Stimulated activated CD4-positive, alpha-beta T cell treated with anti-CD3 and anti-CD28 coated beads, TNF-alpha, amount 100 ng/mL, for 4 hours (primary cell): ENCODE measurements at places on chromosomes 1 and 21.

GRCh38 chr1:6822530-6823359, 37.5 kb downstream of the CAMTA1 start:
- DNase-seq, result no peak

- DNase-seq, result no peak
Measured at GRCh38 chr21:33374080-33374449, 29.1 kb upstream of the IFNGR2 start.

DNA sequence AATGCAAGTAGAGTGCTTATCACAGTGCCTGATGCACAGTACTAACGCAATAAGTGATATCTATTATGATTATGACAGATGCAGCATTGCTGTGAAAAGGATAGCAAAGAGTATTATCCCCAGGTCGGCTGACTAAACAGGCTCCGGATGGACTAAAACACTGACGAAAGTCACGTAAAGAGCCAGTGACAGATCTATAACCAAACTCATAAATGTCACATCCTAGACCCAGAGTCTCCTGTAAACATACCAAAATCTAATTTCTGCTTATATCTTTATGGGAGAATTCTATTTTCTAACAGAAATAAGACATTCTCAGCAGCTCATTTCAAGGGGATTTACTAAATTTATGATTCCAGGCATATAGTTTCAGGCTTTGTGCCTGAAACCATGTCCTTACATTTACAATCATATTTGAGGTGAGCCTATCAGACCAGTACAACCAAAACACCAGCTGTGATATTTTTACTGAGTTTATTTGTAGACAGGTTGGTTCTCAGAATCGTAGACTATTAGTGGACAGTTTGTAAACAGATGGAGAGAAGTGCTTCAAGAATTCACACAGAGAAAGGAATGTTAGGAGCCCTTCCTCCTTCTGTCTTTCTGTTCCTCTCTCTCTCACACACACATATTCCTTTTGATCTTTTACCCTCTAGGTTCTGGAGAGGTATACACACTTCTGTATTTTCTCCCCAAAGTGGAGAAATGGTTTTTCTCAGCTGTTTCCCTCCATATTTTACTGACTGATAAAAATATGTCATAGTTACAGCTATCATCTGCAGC, 52.4 kb upstream of the WDR26 start:
- no peak for DNase-seq

DNA sequence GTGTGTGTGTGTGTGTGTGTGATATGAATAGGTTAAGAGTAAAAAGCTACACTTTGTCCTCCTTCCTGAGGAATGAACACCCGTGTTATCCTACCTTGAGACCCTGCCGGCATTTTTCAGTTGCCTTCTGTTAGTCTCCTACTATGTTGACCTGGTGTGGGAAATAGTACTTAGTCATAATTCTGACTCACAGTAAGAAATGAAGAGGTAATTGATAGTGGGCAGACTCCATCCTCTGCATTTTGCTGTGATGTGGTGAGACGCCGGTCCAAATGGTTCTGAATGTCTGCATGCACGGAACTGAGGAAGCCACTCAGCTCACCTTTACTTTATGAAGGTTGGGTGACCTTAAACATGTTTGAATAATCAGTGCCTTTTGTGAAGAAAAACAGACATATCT, 12.6 kb downstream of the CD101 start:
- DNase-seq, result no peak

GRCh38 chr21:41168391-41169257, 664 bp downstream of the BACE2 start:
- DNase-seq, result no peak

- DNase-seq, result no peak
Measured at GRCh38 chr1:112058815-112059450, 69.5 kb upstream of the KCND3 start.

DNA sequence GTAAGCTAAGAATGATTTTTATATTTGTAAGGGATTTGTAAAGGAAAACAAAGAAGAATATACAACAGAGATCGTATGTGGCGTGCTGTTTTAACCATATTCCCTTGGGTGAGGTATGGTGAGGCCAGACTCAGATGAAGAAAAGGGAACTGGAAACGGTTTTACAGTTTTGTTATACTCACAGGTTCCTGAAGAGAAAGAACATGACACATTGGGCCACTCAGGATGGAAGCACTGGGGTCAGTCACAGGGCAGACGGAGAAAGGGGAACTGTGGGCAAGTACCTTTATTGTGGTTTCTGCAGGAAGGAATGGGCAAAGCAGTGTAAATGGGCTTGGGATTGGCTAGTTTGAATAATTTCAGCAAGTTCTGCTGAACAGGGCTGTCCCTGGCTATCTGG, 177.4 kb downstream of the LBR start:
- DNase-seq, result no peak

DNA sequence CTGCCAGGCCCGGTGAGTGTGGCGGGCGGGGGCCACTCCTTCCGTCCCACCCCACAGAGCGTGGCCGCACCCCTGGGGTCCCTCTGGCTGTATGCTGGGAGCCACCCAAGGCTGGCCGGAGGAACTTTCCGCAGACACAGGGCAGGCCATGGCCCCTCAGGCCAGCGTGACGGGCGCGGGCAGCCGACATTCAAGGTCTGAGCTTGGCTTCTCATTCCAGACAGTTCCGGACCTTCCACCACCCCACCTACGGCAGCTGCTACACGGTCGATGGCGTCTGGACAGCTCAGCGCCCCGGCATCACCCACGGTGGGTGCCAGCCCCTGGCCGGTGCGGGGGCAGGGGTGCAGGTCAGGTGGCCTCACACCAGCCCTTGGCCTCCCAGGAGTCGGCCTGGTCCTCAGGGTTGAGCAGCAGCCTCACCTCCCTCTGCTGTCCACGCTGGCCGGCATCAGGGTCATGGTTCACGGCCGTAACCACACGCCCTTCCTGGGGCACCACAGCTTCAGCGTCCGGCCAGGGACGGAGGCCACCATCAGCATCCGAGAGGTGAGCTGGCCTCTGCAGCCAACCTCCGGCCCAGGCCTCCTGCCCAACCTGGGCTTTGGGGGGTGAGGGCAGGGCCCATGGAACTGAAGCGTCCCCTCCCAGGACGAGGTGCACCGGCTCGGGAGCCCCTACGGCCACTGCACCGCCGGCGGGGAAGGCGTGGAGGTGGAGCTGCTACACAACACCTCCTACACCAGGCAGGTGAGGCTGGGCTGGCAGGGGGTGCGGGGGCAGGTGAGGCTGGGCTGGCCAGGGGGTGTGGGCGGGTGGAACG, 7.3 kb downstream of the SCNN1D start:
- DNase-seq, result no peak

- DNase-seq, result no peak
Measured at GRCh38 chr1:181562395-181562794, 79.1 kb downstream of the CACNA1E start.

DNA sequence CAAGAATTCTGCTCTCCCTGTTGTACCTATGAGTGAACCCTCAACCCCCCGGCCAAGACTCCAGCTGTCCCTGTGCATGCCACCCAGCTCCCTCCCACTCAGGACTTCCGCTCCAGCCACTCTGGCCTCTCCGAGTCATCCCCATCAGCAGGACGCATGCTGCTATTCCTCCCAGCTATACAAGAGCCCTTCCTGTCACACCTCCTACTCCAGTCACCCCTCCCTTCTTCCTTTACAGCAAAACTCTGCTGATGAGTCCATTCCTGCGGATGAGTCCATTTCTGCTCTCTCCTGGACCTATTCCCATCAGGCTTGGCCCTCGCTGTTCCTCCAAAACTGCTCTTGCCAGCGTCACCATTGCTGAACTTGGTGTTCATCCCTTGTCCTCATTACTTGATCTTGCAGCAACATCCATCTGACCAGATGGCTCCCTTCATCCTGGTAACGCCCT, 42.2 kb downstream of the H3-3A start:
- no peak for DNase-seq

- no peak for DNase-seq
Measured at GRCh38 chr1:151815716-151816327, 10.6 kb upstream of the LINGO4 start.

DNA sequence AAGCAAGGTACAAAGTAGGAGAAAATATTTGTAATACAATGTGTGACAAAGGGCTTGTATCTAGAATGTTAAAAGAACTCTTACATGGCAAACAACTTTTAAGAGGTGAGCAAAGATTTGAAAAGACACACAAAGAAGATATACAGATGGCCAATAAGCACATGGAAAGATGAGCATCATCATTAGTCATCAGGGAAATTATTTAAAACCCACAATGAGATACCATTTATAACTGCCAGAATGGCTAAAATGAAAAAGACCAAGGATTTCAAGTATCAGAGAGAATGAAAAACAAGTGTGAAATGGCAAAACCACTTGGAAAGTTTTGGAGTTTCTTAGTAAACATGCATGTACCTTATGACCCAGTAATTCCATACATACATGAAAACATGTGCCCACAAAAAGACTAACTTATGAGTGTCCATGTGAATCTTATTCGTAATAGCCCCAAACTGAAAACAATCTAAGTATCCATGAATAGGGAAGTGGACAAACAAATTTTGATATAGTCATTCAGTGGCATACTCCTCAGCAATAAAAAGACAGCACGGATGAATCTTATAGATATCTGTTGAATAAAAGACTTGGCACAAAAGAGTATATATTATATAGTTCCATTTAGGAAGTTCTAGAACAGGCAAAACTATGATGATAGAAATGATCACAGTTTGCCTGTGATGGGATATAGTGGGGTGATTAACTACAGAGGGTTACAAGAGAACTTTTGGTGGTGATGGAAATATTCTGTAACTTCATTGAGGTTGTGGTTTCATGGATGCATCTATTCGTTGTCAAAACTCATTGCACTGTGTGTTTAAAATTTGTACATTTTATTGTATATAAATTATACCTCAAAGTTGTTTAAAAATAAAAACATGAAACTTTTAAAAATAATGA, 82.0 kb downstream of the DISP1 start:
- no peak for DNase-seq

DNA sequence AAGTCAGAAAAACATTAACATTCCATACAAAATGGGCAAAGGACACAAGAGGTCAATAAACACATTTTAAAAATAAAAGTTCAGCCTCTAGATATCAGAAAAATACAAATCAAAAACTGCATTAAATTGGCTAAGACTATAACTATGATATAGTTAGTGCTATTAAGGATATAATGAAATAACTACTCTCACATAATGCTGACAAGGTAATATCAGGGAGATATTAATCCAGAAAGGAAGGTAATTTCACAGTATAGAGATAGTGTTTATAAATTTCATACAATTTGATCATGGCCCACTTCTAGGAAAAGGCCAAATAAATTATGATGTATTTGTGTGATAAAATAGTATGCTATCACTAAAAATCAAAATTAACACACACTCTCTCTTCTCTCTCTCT, 61.8 kb downstream of the LBR start:
- DNase-seq, result no peak

- DNase-seq, result no peak
Measured at GRCh38 chr1:81585371-81585770, 215.4 kb upstream of the ADGRL2 start.

- DNase-seq, result no peak
Measured at GRCh38 chr1:231485029-231485784, 43.3 kb upstream of the TSNAX start.

GRCh38 chr1:39131940-39132339, 72.6 kb upstream of the MACF1 start:
- no peak for DNase-seq

DNA sequence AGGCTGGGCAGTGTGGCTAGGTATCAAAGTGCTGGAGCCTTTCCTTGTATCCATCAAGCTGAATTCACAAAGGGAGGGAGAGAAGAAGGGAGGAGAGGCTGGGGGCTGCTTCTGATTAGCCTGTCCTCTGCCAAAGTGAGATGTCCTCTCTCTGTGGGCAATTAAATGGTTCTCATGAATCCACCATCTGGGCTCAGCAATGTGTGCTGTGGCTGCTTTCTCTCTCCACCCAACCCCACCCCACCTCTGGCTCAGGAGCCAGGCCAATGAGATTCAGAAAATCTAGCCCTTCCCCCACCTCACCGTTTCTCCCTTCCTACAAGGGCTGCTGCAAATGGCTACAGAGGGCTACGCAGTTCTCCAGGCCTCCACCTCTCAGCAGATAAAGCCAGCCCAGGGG, 154.6 kb downstream of the TENT5C start:
- DNase-seq, result no peak

GRCh38 chr1:163928651-163929050, 606.9 kb downstream of the NUF2 start:
- no peak for DNase-seq

GRCh38 chr1:239819096-239819495, 272.6 kb upstream of the FMN2 start:
- no peak for DNase-seq

GRCh38 chr1:220882061-220882891, 3.0 kb downstream of the HLX start:
- DNase-seq, result no peak

DNA sequence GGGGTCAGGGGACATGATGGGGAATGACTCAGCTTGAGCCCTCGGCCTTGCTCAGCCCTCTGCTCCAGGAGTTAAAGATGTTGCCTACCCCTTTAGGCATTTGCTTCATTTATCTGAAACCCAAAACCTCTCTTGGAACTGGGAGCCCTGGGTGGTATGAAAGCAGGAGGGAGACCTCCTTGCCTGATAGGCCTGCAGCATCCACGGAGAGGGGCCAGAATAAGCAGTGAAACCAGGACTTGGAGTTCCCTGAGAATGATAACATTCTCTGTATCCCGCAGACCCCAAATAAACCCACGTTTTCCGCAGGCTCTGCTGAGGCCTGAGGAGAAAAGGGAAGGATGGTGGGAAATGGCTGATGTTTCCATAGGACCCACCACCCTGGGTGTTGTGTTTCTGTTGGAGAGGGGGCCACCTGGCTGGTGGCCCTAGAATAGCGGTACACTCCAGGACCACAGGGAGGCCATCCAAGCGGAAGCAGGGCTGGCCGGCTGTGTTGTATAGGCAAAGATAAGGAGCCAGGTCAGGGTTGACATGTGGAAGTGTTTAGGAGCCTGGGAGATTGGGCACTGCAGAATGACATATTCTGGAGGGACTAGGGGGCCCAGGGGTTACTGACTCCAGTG, 77.4 kb downstream of the FOXD2 start:
- DNase-seq, result no peak

DNA sequence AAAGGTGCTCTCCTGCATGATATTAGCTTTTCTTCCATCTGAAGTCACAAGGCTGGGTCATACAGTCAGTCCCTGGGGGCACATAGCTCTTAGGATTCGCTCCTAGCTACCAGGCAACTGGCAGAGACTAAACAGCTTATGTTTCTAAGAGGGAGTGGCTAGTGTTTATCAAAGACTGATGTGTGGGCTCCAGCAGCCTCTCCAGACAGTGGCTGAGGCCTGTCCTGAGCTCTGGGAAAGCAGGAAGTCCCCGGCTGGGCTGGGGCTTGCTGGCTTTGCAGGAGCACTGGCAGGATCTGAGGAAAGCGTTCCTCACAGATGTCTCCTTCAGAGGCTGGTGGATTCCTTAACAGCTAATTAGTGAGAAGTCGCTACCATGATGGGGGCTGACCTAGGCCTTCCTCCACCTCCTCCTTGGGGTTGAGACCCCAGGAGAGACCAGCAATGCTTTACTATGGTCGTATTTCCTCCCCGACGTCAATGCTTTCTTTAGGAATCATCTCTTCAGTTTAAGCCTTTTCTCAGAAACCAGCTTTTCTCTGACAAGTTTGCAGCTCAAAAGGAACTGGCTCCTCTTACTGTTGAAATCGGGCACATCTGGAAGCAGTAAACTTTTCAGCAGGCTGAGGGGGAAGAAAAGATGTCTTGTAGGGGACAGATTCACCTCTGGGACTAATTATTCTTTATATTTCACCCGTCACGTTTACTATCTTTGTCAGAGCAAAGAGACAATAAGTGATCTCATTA, 33.5 kb upstream of the HHAT start:
- DNase-seq, result no peak
